ENCODE measurements at places on chromosomes 16 and 17.

GRCh38 chr17:3571043-3571900 is 13.7 kb upstream of the TRPV3 start:
- no peak for DNase-seq

DNA sequence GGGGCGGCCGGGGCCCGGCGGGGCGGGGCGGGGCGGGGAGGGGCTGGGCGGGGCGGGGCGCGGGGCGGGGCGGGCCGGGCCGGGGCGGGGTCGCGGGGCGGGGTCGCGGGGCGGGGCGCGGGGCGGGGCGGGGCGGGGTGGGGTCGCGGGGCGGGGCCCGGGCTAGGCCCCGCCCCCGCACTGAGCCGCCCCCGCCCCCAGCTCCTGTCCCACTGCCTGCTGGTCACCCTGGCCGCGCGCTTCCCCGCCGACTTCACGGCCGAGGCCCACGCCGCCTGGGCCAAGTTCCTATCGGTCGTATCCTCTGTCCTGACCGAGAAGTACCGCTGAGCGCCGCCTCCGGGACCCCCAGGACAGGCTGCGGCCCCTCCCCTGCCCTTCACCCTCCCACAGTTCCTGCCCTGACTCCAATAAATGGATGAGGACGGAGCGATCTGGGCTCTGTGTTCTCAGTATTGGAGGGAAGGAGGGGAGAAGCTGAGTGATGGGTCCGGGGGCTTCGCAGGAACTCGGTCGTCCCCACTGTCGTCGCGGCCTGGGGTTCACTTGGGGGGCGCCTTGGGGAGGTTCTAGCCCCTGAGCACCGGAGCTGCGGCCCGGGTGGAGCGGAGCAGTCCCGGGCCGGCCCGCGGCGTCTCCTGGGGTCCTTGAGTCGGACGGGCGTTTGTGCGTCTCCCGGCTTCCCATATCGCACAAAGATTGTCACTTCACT is 795 bp upstream of the HBM start:
- no peak for DNase-seq

- DNase-seq: no peak
Measured at GRCh38 chr17:67244431-67245072, 444 bp downstream of the HELZ start.

- DNase-seq: no peak
Measured at GRCh38 chr16:27174798-27175197, 28.5 kb upstream of the KDM8 start.

- peak; percentile 1 for DNase-seq
Measured at GRCh38 chr17:72916991-72917390, 175.5 kb downstream of the SLC39A11 start.

DNA sequence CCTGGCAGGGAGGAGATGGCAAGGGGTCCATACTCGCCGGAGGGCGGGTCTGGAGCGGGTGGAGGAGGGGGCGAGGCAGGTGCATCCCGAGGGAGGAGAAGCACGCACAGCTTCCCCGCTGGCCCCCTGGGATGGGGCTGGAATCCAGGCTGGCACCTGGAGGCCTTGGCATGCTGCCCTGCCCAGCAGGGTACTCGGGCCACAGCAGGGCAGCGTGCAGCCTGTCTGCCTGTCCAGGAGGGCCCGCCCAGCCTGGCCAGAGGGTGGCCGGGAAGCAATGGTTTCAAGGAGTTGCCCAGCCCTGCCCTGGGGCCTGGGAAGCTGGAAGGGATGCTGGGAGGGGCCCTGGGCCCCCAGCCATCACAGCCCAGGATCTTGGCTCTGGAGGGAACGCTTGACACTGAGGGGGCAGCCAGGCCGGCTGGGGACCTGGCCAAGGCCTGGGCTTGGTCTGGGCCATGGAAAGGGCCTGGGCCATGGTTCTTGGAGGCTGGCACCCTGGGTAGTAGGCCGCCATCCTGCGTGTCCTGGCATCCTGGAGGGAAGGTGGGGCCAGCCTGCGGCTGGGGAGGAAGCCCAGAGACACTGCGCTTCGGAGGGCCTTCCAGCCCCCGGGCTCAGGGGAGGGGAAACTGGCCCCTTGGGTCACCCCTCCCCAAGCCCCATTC is 1.1 kb downstream of the GLIS2 start:
- no peak for DNase-seq

DNA sequence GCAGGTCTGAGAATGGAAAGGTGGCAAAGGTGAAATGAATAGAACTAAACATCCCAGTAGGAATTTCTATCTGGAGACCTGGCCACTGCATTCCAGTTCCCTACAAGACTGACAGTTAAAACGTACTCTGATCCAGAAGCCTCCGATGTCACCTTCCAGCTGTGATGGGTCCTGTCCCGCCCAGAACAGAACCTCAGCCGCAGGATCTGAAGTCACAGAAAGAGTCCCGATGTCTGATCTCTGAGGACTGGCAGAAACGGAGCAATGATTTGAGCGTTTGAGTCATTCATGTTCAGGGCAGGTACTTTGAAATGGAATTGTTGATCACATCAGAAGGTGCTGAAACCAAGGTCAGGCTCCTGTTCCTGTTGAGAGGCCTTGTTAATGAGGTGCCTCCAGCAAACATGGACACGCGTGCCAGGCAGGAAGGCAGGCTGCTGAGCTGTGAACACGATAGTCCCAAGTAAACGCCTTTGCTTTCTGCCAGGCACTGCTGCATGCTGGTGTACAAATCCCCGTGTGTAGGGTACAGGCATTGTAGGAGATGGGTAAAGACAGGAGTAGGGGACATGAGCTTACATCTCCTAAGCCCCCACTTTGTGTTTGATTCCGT is 61.4 kb downstream of the VAT1L start:
- no peak for DNase-seq

DNA sequence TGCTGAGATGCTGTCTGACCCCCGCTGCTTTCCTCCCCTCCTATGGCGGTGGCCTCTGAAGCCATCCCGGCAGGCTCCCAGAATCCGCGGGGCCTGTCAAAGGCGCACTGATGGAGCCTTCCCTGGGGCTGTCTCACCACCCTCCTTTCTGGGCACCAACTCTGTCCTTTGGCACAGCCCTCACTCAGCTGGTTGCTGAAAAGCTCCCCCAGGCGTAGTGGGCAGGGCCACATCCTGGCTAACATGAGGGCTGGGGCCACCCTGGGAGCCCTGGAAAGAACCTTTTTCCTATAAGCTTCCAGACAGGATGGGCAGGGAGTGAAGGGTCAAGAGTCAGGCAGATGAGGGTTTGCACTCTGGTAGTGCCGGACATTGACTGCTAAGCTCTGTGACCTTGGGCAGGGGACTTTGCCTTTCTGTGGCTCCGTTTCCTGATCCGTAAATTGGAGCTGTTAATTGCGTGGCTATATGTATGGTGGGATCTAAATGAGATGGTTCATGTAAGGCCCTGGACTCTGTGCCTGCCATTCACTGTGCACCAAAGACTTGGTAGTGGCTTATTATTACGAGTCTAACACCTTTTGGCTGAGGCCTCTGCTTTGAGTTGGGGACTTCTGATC is 27.6 kb upstream of the LASP1NB start:
- DNase-seq: no peak

- DNase-seq: no peak
Measured at GRCh38 chr16:89619840-89620239, 6.4 kb downstream of the DPEP1 start.
